ENCODE measurements at places on chromosomes 7 and 10.

- H3K36me3 ChIP-seq = no peaks in the 10 kb centered on the region
- H3K4me1 ChIP-seq = peaks cover 28% of the 10 kb centered on the region
- H3K4me3 ChIP-seq = no peak overlapping the region
- H3K27ac ChIP-seq = no peak overlapping the region
Measured at GRCh38 chr10:129171812-129172211, 295.2 kb upstream of the MGMT start.

DNA sequence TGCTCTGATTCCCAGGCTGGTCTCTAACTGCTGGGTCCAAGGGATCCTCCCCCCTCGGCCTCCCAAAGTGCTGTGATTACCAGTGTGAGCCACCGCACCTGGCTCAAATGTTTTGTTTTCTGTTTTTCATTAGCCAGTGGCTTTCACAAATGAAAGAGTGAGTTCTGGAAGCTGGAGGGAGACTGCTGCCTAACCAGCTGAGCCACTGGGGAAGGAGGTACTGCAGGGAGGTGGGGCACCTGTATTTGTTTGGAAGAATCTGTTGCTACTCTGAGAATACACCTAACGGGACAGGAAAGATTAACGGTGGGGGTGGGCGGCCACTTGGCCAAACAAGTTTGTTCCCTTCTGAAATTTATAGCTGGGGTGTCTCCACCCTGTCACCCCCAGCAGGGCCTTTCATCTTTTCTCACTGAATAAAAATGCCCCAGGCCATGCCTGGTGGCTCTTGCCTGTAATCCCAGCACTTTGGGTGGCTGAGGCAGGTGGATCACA is 4.7 kb downstream of the STOX1 start:
- peaks cover 2% of the 10 kb centered on the region for H3K27me3 ChIP-seq
- H3K4me1 ChIP-seq = peaks cover 50% of the 10 kb centered on the region
- no peak overlapping the region for H3K4me3 ChIP-seq
- H3K36me3 ChIP-seq = peaks cover 24% of the 10 kb centered on the region

DNA sequence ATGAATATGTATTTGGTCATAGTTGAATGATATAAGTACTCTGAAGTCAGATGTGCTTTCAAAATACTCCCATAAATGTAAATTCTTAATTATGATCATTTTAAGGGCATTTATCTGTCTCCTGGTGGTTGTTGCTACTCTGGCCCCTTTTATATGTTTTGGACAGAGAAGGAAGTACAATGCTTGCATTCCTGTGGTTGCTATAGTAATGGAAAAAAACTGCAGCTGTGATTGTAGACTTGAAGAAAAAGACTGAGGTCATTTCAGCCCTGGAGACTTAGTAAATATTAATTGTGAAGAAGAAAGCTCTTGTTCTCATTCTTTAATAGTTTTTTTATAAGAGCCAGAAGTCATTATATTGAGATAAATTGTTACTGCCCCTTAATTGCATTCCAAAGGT is 70.2 kb upstream of the FERD3L start:
- H3K27ac ChIP-seq = no peak overlapping the region
- H3K4me1 ChIP-seq = peaks cover 7% of the 10 kb centered on the region
- no peaks in the 10 kb centered on the region for H3K36me3 ChIP-seq

- no peak overlapping the region for H3K4me3 ChIP-seq
- no peaks in the 10 kb centered on the region for H3K27me3 ChIP-seq
- DNase-seq = no peak
Measured at GRCh38 chr10:11178606-11179515, 161.2 kb downstream of the CELF2 start.

- no peak overlapping the region for H3K27ac ChIP-seq
- peaks cover 15% of the 10 kb centered on the region for H3K27me3 ChIP-seq
- no peak for DNase-seq
- H3K4me1 ChIP-seq = peaks cover 20% of the 10 kb centered on the region
- no peaks in the 10 kb centered on the region for H3K36me3 ChIP-seq
Measured at GRCh38 chr10:86658751-86659150, 4.4 kb downstream of the OPN4 start.

- no peaks in the 10 kb centered on the region for H3K36me3 ChIP-seq
- peak within 1 kb of the TSS; percentile 88 for H3K4me3 ChIP-seq
- peak; percentile 58 for DNase-seq
- H3K4me1 ChIP-seq = peaks cover 42% of the 10 kb centered on the region
- peaks cover 89% of the 10 kb centered on the region for H3K27me3 ChIP-seq
Measured at GRCh38 chr10:77637532-77638320, at the start of gene KCNMA1. TSS of gene KCNMA1 (minus strand) at chr10:77637808.

- peaks cover 54% of the 10 kb centered on the region for H3K4me1 ChIP-seq
- H3K27ac ChIP-seq = peak overlapping the region; percentile 41
- no peak overlapping the region for H3K4me3 ChIP-seq
- no peak for DNase-seq
- peaks cover 40% of the 10 kb centered on the region for H3K36me3 ChIP-seq
- no peaks in the 10 kb centered on the region for H3K27me3 ChIP-seq
Measured at GRCh38 chr10:11548065-11548767, 63.2 kb downstream of the USP6NL start.

DNA sequence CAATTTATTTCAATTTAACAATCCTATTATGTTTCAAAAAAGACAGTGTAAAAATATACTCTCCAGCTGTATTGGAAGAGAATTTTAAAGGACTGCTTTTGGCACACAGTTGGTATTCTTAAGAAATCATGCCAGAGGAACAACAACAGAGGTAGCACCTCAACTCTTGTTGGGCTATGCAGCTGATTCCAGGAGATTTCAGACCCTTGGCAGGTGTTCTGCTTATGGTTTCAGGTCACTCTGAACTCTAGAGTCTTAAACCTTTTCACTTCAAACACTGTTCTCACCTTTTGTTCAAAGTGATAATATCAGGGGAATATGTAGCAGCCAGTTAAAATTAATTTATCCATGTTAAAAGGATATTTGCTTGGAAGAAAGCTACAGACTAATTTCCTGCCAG is 160.1 kb downstream of the PFKFB3 start:
- H3K4me1 ChIP-seq = no peaks in the 10 kb centered on the region
- no peak for DNase-seq
- peaks cover 7% of the 10 kb centered on the region for H3K27me3 ChIP-seq
- no peak overlapping the region for H3K27ac ChIP-seq
- peaks cover 15% of the 10 kb centered on the region for H3K36me3 ChIP-seq
- no peak overlapping the region for H3K4me3 ChIP-seq

DNA sequence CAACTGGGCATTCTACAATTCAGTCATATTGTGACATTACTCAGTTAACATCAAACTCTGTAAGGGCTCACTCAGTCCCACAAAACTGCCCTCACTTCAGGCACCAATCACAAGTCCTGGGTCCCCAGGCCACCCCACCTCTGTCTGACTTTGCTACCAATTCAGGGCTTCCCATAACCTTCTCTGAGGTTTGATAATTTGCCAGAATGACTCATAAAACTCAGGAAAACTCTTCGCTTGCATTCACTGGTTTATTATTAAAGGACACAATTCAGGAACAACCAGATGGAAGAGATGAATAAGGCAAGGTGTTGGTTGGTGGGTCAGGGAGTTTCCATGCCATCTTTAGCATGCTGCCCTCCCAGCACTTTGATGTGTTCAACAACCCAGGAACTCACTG is 41.3 kb downstream of the AVL9 start:
- H3K36me3 ChIP-seq = peaks cover 45% of the 10 kb centered on the region
- peaks cover 9% of the 10 kb centered on the region for H3K4me1 ChIP-seq
- no peaks in the 10 kb centered on the region for H3K27me3 ChIP-seq
- no peak for DNase-seq
- H3K4me3 ChIP-seq = no peak overlapping the region
- H3K27ac ChIP-seq = peak overlapping the region; percentile 59

DNA sequence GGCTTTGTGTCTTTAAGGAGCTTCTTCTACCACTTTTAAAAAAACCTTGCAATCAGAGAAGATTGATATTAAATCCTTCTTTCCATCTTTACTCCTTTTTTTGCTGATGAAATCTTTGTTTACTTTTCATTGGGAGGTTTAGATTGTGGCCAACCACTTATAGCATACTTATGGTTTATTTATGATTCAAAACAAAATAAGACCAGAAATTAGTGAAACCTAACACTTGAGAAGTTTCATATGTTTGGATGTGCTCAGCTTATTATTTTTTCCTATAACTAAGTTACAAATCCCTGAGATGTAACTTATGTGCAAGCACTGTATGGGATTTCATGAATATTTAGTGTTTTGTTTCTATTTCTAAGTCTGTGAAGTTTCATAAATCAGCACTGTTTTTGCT is 13.5 kb upstream of the PRPS1L1 start:
- no peak overlapping the region for H3K4me3 ChIP-seq
- no peaks in the 10 kb centered on the region for H3K36me3 ChIP-seq
- DNase-seq = no peak
- no peaks in the 10 kb centered on the region for H3K27me3 ChIP-seq
- H3K4me1 ChIP-seq = no peaks in the 10 kb centered on the region

GRCh38 chr7:98330926-98331529 is 49.5 kb downstream of the BRI3 start:
- no peak for DNase-seq
- peaks cover 36% of the 10 kb centered on the region for H3K36me3 ChIP-seq
- no peak overlapping the region for H3K27ac ChIP-seq
- no peak overlapping the region for H3K4me3 ChIP-seq
- peaks cover 20% of the 10 kb centered on the region for H3K4me1 ChIP-seq
- H3K27me3 ChIP-seq = peaks cover 3% of the 10 kb centered on the region

DNA sequence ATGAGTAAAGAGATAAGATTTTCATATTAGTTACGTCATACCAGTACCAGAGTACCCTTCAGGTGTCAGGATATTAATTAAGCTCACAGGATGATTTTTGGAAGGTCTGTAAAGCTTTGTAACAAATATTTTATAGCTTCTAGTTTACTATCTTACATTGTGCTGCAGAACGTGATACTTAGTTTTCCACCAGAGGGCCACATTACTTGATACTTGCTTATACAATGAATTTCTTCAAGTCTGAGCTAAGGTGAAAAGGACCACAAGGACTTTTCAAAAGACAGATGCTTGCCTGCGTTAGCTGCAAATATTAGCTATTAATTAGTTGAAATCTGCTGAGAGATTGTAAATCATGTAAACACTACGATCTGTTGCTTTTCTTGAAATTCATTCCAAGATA is 12.2 kb downstream of the FOXP2 start:
- H3K27ac ChIP-seq = no peak overlapping the region
- DNase-seq = no peak
- no peaks in the 10 kb centered on the region for H3K27me3 ChIP-seq
- H3K4me1 ChIP-seq = peaks cover 5% of the 10 kb centered on the region
- H3K4me3 ChIP-seq = no peak overlapping the region

DNA sequence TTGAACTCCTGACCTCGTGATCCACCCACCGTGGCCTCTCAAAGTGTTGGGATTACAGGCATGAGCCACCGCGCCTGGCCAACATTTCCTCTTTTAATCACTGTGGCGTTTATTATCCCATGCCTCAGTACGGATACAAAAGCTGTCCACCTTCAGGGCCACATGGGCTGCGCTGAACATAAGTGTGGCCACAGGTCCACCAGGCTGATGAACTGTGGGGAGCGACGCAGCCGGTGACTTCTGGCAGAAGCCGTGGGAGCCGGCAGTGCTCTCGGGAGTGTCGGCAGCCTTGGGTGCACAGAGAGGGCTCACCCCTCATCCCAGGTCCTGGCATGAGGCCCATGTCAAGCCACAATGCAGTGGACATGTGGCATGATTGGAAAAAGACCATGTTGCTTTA is 223.6 kb downstream of the TNS3 start:
- H3K27ac ChIP-seq = no peak overlapping the region
- H3K4me3 ChIP-seq = no peak overlapping the region
- DNase-seq = no peak
- no peaks in the 10 kb centered on the region for H3K27me3 ChIP-seq
- H3K4me1 ChIP-seq = peaks cover 35% of the 10 kb centered on the region

- H3K36me3 ChIP-seq = no peaks in the 10 kb centered on the region
- H3K4me3 ChIP-seq = no peak overlapping the region
- peaks cover 40% of the 10 kb centered on the region for H3K4me1 ChIP-seq
- no peaks in the 10 kb centered on the region for H3K27me3 ChIP-seq
Measured at GRCh38 chr7:21194936-21195335, 232.9 kb upstream of the SP4 start.

GRCh38 chr10:113158183-113158582 is 208.1 kb downstream of the TCF7L2 start:
- H3K4me1 ChIP-seq = peaks cover 21% of the 10 kb centered on the region
- peaks cover 76% of the 10 kb centered on the region for H3K36me3 ChIP-seq
- no peak overlapping the region for H3K4me3 ChIP-seq

GRCh38 chr10:20380401-20380800 is 516.7 kb downstream of the NEBL start:
- no peak for DNase-seq
- no peaks in the 10 kb centered on the region for H3K4me1 ChIP-seq
- no peak overlapping the region for H3K27ac ChIP-seq
- H3K27me3 ChIP-seq = no peaks in the 10 kb centered on the region

- peaks cover 3% of the 10 kb centered on the region for H3K27me3 ChIP-seq
- H3K4me3 ChIP-seq = no peak overlapping the region
- peaks cover 16% of the 10 kb centered on the region for H3K4me1 ChIP-seq
Measured at GRCh38 chr7:129591868-129592267, 19.7 kb upstream of the NRF1 start.

DNA sequence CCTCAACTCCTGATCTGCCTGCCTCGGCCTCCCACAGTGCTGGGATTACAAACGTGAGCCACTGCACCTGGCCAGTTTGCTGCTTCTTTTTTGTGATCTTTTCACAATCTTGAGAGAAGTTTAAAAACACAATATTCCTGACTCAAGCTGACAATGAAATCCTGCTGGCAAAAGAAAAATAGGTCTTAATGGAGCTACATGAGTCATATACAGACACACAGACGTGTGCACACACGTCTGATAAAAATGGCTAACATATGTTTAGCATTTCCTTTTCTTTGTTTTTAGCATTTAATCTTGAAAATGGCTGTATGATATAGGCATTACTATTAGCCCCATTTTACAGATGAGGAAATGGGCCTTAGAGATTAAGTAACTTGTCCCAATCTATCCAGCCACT is 29.4 kb upstream of the RAB18 start:
- no peak overlapping the region for H3K27ac ChIP-seq
- H3K4me1 ChIP-seq = no peaks in the 10 kb centered on the region
- no peak for DNase-seq
- no peaks in the 10 kb centered on the region for H3K36me3 ChIP-seq

GRCh38 chr7:50227726-50228125 is 76.8 kb upstream of the IKZF1 start:
- no peak overlapping the region for H3K27ac ChIP-seq
- DNase-seq = no peak
- H3K27me3 ChIP-seq = no peaks in the 10 kb centered on the region
- no peak overlapping the region for H3K4me3 ChIP-seq

DNA sequence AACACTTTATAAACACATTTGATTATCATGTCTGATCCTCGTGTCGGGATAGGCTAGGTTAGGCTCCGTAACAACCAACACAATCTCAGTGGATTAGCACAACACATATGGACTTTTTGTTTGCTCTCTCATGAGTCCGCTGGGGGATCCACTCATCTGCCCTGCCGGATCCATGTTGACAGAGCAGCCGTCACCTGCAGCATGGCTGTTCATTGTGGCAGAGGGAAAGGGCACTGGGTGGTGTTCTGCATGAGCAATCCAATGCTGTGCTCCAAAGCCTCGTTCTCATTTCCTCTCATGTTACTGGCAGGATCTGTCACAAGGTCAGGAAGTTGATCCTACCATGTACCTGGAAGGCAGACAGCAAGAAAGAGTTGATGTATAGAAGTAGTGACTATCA is 62.5 kb upstream of the RAPGEF5 start:
- no peak overlapping the region for H3K27ac ChIP-seq
- no peaks in the 10 kb centered on the region for H3K36me3 ChIP-seq
- DNase-seq = peak; percentile 5
- peaks cover 12% of the 10 kb centered on the region for H3K27me3 ChIP-seq
- no peak overlapping the region for H3K4me3 ChIP-seq

All from nephron progenitor cell (in vitro differentiated cells).